ENCODE measurements at places on chromosomes 16 and 17.

DNA sequence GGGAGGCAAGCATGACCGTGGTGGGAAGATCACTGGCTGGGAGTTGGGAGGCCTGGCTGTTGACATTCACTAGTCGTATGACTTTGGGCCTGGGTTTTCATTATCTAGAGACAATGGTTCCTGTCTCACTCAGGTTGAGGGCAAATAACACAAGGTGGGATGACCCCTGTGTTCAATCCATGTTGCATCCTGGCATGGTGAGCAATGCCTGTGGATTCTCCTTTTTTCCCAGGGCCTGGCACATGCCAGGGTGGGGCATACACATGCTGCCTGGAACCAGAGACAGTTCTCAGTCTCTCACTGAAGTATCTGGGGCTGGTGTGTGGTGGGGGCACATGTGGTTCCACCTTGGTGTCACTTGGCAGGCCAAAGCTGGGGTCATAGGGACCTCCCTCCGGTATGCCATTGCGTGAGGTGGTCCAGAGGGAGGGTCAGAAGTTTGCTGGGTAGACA, 5.4 kb downstream of the THRA start:
- no peak for DNase-seq

DNA sequence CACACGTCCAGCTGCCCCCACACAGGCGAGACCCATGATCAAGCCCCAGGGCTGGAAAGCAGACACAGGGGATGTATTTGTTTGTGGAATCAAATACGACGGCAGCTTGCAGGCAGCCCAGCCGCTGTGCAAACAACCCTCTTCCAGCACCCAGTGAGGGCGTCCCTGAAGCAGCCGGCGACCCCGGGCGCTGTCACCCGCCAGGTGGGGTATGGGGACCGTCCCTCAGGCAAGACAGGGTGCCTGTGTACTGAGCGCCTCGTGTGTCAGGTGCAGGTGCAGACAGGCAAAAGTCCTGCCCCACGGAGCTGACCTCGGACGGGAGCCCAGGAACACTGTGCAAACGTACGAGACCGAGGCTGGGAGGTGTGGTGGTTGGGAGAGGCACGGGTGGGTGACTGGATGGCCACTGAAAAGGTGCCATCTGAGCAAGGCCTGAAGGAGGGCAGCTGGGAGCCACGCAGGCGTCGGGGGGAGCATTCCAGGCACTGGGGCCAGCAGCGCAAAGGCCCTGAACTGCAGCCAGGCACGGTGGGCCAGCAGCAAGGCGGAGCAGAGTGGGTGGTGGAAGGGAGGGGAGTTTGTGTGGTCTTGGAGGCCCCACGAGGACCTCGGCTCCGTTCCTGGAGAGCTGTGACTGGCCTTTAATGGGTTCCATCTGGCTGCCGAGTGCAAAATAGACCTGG, 48.5 kb downstream of the CBFA2T3 start:
- no peak for DNase-seq

GRCh38 chr16:75632857-75633256, 9.8 kb upstream of the ADAT1 start:
- DNase-seq: no peak

DNA sequence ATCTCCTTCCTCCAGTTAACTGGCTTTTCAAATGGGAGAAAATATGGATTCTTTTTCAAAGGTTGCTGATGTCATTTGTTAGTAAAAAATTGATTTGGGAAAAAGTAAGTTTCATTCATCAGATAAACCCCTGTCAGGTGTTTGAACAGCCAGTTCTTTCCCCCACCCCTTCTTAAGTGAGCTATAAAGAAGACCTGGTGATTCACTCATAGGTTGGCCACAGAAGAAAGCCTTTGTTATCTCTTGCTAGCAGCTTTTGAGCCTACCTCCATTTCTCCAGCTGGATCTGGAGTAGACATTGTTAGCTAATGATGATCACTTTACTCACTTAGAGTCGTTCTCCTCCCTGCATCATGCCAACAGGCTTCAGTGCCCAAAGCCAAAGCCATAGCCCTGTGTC, 63.0 kb downstream of the NLK start:
- DNase-seq: no peak

DNA sequence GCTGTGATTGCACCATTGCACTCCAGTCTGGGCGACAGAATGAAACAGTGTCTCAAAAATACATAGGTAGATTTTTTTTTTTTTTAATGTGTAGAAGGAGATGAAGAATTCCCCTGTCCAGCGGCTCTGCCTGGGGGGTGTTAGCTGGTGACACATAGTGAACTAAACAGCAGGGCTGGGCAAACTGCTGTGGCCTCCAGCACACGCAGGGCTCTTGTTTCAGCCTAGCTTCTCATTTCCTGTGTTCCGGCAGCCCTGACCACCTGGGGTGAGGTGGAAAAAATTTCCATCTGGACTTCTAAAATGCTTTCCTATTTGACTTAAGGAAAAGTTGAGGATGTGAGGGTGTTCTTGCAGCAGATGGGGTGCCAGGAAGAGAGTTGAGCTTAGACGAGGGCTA, 33.3 kb upstream of the RGS9 start:
- DNase-seq: no peak

- DNase-seq: no peak
Observed at GRCh38 chr16:11734025-11734652, 8.5 kb downstream of the TXNDC11 start.

DNA sequence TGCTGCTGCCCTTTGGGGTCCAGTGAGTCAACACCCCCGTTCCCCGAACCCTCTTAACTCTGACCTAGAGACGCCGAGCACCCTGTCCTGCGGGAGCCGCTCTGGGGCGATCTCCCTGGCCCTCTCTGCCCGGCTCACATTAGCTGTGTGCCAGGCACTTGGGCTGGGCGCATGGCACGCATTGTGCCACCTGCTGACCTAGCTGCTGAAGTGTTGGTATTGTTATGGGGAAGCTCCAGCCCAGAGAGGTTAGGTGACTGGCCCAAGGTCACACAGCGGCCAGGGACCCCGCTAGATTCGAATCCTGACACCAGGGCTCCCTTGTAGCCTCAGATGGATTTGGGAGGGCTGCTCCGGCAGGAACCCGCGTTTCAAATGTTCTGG, 1.1 kb downstream of the HSD17B1 start:
- no peak for DNase-seq
